Right cardiac atrium (tissue), 5 donors: ENCODE measurements at places on chromosomes 5 and 9.

DNA sequence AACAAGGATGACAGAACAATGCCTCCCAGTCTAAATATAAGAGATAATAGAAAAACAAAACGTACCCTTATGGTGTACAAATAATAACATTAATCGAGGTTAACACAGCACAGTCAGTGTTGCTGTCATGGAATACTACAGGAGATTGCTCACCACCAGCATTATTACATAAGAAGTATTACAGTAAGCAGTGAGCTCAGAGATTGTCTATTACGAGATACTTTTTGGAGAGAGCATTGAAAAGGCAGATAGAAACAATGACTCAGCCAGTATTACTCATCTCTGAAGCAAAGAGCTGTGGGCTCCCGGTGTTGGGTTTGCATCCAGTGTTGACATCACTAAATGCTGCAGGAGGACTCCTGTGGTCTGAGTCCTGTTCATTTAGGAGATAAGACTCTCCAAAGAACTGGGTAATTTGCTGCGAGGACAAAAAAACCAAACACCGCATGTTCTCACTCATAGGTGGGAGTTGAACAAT is 191.9 kb upstream of the SEMA6A start:
- peak; percentile 48 for DNase-seq

DNA sequence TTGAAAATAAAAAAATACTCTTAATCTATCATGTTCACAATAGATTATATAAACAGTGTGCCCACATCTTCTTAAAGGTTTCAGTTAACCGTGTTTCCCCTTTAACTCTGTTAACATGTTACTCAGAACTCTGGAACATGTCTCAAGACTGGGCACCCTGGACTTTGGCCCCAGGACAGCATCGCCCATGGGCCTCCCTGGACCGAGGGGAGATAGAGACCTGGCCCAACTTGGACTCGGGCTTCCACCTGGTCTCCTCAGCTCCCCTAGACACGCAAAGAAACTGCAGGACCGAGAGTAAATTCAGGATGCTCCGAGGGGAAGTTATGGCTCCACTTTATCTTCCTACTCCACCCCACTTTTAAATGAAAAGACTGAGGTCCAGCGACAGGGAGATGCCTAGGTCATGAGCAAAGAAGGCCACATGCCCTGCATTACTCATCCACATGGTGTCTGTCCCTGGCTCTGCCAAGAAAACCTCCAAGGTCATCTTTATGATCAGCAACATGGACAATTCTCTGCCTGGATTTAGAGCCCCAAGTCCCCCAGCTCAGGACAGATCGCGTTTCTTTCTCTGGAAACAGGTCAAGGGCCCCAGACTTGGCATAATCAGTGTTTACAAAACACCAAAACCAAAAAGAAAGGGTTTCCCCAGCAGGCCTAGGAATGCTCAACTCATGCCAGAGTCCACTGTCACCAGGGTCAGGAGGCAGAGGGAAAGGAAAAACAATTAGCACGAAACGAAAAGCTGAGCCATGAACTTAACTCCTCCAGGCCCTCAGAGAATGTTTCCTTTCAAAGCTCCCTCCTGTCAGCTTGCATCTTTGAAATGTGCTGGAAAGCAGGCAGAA is 17.4 kb downstream of the GPX3 start:
- peak; percentile 76 for DNase-seq

DNA sequence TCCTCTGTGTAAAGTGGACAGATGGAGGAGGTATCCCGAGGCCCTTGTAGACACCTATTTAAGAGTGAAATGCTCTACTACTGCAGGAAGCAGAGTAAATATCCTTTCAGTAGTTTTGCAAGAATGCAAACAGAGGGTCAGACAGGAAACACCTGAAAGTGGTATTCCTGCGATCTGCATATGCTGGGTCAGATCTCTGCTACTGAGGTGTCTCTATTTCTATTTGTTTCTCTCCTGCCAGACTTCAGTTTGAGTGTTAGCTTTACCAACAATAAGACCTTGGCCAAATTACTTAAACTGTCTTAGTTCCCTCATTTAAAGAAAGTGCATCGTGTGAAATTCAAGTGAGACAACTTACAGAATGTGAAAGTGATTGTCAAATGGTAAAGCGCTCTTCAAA is 47.6 kb downstream of the JAKMIP2 start:
- DNase-seq: no peak

GRCh38 chr5:172881691-172882370 is 47.8 kb downstream of the ERGIC1 start:
- no peak for DNase-seq

DNA sequence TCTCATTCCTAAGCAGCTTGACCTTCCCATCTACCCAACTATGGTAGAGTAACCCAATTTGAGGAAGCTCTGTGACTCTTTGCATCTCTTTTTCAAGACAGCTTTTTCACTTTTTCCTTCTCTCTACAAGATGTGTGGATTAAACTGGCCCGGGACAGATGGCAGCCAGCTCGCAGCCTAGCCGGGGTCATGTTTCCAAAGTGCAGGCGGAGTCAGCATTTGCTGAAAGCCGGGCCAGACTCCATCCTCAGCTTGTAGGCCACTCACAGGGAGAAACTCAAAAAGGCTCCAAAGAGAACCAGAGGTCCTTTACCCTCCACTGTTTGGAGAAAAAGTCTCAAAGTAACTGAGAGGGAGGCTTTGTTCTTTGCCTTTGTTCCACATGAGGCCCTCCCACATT is 286.8 kb upstream of the PANK3 start:
- DNase-seq: peak; percentile 30

- no peak for DNase-seq
Measured at GRCh38 chr5:173094012-173094661, 38.0 kb downstream of the CREBRF start.

DNA sequence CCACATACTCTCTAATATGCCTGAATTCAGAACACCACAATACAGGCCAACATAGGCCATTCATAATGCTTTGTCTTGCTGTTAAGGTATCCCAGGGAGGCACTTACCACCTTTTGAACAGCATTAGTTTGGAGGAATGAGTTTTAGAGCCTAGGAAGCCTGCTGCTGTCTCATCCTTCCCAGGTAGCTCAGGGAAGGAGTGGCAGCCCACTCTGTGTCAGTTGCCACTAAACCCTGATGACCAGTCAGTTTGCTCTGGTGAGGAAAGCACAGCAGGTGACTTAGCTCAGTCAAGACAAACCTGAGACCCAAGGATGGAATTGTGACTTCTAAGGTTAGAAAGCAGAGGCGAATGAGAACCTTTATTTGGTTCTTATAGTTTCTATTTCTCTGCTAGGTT is 337.4 kb upstream of the ATP10B start:
- DNase-seq: no peak

GRCh38 chr9:70415041-70415440 is 584 bp upstream of the KLF9 start:
- DNase-seq: no peak

GRCh38 chr5:90985341-90985740 is 397.8 kb downstream of the ARRDC3 start:
- no peak for DNase-seq

- no peak for DNase-seq
Measured at GRCh38 chr5:180975338-180975737, 13.3 kb upstream of the BTNL3 start.

DNA sequence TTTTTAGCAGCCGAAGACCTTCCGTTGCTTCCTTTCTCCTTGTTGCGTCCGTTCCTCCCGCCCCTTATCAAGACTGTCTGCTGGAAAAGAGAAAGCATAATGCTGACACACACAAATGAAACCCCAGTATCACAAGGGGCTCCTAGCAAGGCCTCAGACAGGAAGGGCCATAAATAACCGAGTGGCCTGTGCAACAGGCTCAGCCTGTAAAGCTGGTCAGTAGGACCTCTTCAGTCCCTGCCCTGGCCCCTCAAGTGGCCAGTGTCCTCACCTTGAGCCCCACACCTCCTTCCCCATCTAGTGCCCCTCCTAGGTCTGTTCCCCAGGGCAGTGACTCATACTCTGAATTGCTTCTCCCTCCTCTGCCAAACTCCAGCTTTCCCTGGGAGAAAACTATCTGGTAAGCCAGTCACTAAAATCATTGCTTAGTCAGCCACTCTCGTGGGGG is 174.6 kb upstream of the IL12B start:
- DNase-seq: peak; percentile 59

GRCh38 chr5:154647761-154648145 is 107.4 kb upstream of the LARP1 start:
- DNase-seq: no peak

GRCh38 chr5:13034061-13034460 is 910.4 kb downstream of the DNAH5 start:
- DNase-seq: no peak

DNA sequence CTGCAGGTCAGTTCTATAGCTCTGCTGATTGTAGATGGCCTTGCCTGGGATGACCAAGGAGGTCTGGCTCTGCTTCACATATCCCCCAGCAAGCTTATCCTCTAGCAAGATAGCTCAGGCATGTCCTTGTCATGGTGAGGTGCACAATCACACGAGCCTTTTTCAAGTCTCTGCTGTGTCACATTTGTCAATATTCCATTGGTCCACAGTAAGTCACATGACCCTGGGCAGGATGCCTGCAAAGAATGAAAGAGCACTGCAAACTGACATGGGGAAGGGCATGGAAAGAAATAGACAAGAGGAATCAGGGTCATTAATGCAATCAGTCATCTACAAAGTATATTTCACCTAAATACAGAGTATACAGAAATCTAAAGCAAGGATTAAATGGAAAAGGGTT is 142.0 kb downstream of the RORB start:
- DNase-seq: no peak

DNA sequence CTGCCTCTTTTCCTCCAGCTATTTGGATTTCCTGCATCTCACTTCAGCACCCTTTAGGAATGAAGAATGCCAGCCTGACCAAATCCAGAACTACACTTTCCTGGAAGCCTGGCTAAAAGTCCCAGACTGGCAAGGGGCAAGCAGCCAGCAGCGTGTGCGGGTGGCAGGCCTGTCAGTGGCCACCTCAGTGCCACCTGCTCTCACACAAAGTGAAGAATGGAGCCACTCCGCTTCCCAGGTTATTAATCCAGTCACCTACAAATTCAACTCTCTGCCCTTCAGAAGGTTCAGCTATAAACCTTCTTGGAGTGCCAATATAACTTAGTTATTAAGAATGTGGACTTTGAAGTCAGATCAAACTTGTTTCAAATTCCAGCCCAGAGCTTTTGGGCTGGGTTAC is 6.7 kb upstream of the ALDOB start:
- no peak for DNase-seq

DNA sequence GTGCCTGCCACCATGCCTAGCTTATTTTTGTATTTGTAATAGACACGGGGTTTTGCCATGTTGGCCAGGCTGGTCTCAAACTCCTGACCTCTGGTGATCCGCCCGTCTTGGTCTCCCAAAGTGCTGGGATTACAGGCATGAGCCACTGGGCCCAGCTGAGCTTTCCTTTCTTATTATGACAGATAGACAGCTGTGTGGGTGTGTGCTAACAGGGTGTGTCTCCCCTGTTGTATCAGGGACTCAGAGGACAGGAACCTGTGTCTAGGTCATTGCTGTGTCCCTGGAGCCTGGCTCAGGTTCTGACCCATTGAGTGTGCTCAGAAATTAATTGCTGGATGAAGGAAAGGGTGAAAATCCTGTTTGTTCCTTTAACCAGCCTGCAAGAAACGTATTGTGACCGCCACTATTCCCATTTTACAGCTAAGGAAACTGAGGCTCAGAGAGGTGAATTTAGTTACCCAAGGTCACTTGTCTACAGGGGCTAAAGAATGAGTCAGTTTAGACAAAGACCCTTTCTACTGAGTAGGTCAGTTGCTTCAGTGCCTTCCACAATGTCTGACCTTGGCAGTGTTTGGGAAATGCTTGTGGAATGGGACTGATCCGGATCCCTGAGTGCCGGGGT is 16.8 kb downstream of the NCS1 start:
- no peak for DNase-seq

DNA sequence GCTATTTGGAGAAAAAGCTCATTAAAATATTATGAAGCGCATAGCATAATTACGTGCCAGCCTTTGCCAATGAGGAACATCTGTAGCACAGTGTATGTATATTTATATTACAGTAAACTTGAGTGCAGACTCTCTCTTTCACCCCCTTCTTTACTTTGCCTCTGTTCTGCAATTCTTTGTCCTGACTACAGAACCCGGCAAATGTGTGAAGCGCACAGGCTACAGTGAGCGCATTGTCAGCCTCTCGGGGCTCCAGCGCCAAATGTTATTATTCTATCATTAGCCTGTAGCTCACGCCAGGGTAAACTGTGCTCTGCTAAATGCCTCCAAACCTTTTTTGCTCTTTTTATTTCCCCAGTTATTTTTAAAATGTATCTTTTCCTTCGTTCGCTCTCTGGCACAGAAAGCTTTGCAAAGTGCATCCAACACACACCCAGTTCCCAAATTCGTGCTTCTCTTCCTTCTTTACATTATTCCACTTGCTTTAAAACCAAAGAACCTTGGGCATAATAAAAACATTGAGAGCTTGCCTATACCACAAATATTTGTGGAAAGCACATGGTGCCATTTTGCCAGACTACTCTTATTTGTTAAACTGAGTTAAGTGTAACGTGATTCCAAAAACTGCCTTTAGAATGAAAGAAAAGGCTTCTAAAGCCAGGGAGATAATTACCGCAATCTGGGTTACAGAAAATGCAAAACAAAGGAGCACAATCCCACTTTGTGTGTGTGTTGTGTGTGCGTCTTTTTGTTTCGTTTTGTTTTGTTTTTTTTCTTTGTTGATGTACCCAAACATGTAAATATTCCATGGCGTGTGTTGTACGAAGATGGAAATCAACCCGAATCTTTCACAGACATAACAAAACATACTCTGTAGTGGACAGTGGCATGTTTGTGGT is 164.1 kb upstream of the MPDZ start:
- DNase-seq: peak; percentile 51

- DNase-seq: no peak
Measured at GRCh38 chr5:132385326-132386105, 16.0 kb downstream of the SLC22A5 start.

DNA sequence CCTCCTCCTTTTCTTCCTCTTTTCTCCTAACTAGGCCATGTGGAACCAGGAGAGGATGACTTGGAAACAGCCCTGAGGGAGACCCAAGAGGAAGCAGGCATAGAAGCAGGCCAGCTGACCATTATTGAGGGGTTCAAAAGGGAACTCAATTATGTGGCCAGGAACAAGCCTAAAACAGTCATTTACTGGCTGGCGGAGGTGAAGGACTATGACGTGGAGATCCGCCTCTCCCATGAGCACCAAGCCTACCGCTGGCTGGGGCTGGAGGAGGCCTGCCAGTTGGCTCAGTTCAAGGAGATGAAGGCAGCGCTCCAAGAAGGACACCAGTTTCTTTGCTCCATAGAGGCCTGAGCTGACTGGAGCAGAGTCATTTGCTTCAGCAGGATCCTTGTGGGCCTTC is 13.7 kb downstream of the NUDT2 start:
- peak; percentile 83 for DNase-seq

- no peak for DNase-seq
Measured at GRCh38 chr5:59522201-59522831, 371.2 kb downstream of the PDE4D start.
